ENCODE measurements at places on chromosomes 2 and 18.
A peak's percentile ranks its signal among the peaks of the same experiment; 100 is the strongest.

DNA sequence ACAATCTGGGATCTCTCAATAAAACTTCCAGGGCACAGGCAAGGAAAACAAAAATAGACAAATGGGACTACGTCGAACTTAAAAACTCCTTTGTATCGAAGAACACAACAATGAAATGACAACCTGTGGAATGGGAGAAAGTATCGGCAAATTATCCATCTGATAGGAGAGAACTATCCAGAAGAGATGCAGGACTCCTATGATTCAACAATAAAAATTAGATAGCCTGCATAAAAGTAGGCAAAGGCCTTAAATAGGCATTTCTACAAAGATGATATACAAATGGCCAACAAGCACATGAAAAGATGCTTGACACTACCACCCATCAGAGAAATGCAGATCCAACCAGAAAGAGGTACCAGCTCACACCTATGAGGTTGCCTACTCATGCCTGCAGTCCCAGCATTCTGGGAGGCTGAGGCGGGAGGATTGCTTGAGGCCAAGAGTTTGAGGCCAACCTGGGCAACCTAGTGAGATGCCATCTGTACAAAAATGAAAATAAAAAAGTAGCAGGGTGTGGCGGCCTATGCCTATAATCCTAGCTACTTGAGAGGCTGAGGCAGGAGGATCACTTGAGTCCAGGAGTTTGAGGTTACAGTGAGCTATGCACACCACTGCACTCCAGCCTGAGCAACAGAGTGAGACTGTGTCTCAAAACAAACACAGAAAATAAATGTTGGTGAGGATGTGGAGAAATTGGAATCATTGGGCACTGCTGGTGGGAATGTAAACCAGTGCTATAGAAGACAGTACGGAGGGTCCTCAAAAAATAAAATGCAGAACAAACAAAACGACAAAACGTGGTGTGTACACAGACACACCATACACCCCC lies 21.6 kb downstream of the TWIST2 start:
- DNase-seq = no peak

DNA sequence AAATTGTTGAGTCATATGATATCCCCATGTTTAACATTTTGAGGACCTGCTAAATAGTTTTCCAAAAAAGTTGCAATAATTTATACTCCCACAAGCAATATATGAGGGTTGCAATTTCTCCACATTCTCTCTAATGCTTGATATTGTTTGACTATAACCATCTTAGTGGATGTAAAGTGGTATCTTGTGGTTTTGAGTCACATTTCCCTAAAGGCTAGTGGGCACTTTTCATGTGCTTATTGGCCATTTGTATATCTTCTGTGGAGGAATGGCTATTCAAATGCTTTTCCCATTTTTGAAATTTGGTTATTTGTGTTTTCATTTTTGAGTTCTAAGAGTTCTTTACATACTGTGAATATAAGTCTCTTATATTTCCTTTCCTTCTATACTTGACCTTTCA lies 82.7 kb downstream of the SCG2 start:
- no peak for DNase-seq

DNA sequence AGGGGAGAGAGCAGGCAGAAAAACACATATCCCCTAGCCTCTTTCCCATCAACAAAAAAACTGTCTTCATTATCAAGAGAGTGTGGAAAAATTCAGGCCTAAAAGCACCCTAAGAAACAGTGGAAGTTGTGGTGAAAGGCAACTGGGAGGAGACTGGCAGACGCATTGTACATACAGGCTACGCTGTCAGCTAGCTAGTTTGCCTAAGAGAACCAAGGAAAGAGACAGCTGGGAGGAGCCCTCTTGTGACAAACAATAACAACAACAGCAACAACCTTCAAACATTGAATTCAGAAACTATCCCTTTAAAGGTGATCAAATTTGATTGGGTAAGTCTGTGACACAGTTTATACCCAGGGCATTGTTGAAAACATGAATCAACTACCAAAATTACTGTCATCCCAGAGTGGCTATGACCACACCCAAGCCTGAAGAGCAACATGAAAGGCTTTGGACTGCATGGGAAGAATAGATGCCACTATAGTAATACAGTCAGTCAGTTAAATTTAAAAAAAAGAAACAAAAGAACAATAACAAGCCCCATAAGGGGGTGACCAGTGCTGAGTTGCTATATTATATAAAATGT lies 88.9 kb upstream of the CRIM1 start:
- no peak for DNase-seq

- DNase-seq = no peak
These were observed 96.8 kb downstream of the UXS1 start for GRCh38 chr2:106097038-106098000.

GRCh38 chr2:147099845-147100244 lies 745.0 kb upstream of the ACVR2A start:
- peak; percentile 62 for DNase-seq

- no peak for DNase-seq
These were observed 55.0 kb downstream of the RNF144A start for GRCh38 chr2:6972067-6972710.

GRCh38 chr2:182818501-182818900 lies 47.9 kb downstream of the FRZB start:
- DNase-seq = no peak

DNA sequence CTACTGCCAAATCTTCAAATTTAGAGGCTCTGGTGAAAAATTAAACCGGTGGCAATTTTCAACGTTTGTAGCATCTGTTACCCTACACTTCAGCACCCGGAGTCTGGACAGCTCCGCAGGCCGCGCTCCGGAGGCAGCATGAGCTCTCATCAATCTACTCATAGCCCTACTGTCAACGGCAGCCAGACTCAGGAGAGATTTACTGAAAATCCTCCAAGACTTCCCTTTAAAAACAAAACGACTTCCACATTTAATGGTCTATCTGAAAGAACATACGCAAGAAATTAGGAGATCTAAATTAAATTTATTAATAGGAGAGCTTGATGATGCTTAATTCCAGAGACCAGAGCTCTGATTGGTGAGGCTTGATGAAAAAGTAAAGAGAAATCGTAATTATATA lies 970 bp upstream of the ADCYAP1 start:
- DNase-seq = peak; percentile 49

GRCh38 chr2:201182650-201183364 lies at the start of gene CASP10:
Gene CASP10, plus strand, starts transcription at chr2:201183141. Its CDS starts 2,637 bp downstream, at chr2:201185778.
- peak; percentile 68 for DNase-seq

- no peak for DNase-seq
These were observed 60.6 kb downstream of the DIPK1C start for GRCh38 chr18:74396171-74397169.

DNA sequence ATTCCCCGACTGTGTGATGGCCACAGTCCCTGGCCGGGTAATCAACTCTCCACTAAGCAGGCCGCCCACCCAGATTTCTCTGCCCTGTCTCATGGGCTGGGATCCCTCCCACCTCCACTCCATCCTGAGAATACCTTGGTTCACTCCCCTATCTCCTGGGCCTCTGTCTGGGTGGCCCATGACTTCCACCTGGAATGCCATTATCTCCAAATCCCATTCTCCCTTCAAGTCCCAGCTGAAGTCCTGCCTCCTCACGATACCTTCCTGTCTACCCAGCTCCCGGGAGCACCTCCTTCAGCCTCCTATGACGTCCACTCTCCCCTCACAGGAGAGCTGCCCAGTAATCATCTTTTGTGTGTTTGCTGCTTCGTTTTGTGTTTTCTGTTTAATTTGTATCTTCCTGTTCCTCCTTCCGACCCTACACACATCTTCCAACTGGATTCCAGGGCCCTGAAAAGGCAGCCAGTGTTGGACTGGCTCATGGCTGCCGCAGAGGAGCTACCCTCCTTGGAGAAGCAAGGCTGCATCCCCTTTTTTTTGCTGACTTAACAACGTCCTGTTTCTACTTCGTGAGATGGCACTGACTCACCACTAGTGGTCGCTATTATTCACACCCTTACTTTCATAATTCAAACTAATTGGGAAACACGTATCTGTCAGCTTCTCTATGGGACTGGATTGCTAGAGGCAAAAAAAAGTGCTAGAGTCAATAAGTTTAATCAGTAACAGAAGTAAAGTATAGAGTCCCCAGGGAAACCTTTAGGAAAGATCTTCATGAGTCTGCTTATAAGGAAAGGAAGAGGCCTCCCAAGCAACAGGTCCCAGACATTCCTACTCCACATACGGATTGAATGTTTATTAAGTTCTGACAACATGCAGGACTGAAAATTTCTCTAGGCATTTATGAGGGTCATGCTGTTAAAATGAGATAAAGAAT lies 171.9 kb upstream of the GATA6 start:
- peak; percentile 65 for DNase-seq

GRCh38 chr2:110992886-110993285 lies 127.8 kb upstream of the BCL2L11 start:
- no peak for DNase-seq

GRCh38 chr2:169426069-169426663 lies 53.1 kb upstream of the BBS5 start:
- DNase-seq = no peak

- peak; percentile 45 for DNase-seq
These were observed 29.6 kb upstream of the ENOSF1 start for GRCh38 chr18:741931-742512.

GRCh38 chr2:130875935-130876334 lies 39.2 kb downstream of the ARHGEF4 start:
- DNase-seq = no peak

- peak; percentile 10 for DNase-seq
These were observed 235.1 kb upstream of the ZNF804A start for GRCh38 chr2:184363213-184363612.

- DNase-seq = no peak
These were observed 155.9 kb downstream of the WDPCP start for GRCh38 chr2:63432373-63432772.

GRCh38 chr2:203097735-203098134 lies 83.1 kb downstream of the NBEAL1 start:
- DNase-seq = peak; percentile 24

DNA sequence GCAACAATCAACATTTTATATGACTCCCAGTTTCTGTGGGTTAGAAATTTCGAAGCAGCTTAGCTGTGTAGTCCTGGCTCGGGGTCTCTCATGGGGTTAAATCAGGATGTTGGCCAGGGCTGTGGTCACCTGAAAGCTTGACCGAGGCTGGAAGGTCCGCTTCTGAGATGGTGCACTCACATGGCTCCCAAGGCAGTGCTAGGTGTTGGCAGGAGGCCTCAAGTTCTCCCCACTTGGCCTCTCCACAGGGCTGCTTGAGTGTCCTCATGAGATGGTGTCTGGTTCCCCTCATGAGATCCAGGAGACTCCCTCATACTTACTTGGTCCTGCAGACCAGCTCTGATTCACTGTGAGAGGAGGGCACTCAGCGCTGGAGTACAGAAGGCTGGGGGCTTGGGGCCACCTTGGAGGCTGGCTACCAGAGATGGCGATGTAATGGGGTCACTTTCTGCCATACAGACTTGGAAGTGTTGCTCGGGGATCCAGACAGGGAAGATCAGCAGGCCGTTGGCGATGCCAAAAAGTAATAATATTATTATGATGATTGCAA lies 98.8 kb downstream of the INHBB start:
- no peak for DNase-seq

DNA sequence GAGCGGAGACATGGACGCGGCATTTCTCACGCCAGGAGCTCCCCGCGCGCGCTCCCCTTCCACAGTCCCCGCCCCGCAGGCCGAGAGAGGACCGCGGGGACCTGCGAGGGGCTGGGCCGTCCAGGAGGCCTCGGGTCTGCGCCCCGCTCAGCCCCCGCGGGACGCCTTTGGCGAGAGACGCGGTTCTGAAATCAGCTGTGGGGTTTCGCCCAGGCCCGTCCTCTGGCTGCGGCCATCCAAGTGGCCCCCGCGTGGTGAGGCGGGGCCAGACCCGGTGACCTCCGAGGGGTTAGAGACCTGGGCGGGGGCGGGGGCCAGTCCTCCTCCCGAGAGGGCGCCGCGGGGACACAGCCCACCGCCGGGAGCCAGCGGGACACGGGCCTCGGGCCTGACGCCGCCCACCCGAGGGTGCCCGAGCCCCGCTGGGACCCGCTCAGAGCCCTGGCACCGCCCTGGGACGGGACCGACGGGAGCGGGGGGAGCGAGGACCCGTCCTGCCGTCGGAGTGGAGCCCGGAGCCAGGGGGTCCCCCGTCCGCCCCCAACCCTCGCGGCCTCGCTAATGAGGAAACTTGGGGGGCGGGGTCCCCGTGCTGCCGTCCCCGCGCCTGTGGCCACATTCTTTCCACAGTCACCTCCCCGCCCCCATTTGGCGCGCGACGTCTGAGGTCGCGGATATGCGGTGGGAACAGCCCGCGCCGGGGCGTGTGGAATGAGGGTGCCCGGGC lies 6.1 kb upstream of the SALL3 start:
- no peak for DNase-seq

GRCh38 chr2:134988994-134989605 lies 58.1 kb downstream of the MAP3K19 start:
- DNase-seq = peak; percentile 46

GRCh38 chr2:239657236-239657635 lies 256.4 kb upstream of the HDAC4 start:
- DNase-seq = no peak

- no peak for DNase-seq
These were observed 7.7 kb upstream of the DSG3 start for GRCh38 chr18:31439807-31440325.

- no peak for DNase-seq
These were observed 1624.9 kb upstream of the CELF4 start for GRCh38 chr18:39190508-39190907.

DNA sequence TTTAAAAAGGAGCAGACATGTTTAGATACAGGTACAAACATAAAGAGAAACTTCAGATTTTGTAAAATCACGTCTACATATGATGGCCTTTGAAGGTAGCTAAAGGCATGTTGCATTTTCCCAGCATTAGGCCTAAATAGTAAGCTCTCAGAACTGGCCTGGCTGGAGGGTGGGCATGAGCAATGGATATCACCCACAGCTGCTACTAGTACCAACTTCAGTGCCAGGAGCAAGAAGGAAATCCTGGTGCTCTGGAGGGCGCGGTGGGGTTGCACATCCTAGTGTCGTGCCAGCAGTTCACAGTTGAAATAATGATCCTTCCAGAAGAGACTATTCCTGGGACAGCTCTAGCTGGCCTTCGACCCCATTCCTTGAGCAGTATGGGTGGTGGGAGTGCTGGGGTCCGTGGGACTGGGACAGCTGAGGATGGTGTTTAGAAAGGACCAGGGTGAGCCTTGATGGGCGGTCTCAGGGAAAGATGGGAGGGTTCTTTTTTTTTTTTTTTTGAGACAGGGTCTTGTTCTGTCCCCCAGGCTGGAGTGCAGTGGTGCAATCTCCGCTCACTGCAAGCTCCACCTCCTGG lies 4.9 kb downstream of the DES start:
- no peak for DNase-seq

- peak; percentile 90 for DNase-seq
These were observed 46.4 kb upstream of the REEP1 start for GRCh38 chr2:86383844-86384243.

- no peak for DNase-seq
These were observed 152.5 kb downstream of the CLIP4 start for GRCh38 chr2:29267720-29268119.

DNA sequence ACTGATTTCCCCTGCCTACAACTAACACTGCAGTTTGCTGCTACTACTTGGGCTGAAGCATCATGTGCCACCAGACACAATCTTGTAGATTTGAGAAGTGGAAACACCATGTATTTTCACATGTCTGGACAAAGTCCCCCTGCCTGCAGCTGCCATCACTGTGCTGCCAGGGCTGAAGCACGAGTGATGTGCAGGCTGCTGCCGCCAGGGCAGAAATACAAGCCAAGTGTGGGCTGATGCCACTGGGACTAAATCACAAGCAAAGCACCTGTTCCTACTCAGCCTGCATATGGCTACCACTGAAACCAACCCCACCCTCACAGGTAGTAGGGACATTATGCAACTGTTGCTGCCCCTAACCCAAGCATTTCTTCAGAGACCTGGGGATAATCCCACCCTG lies 179.5 kb upstream of the SLC35G4 start:
- no peak for DNase-seq

- DNase-seq = no peak
These were observed 243.6 kb downstream of the IRS1 start for GRCh38 chr2:226556050-226556449.

- no peak for DNase-seq
These were observed 3.3 kb downstream of the SRSF7 start for GRCh38 chr2:38747819-38748218.

All from MCF 10A (cell line).